Renal cortical epithelial cell (primary cell): ENCODE measurements at places on chromosomes 4 and X. TPM values are rescaled to one million over a fixed set of nuclear protein-coding genes. Genes with fewer than 3 reads are reported as not detected.

The LUZP4 gene
- not detected in 2 replicates for total RNA-seq

The RRH gene
- total RNA-seq, result 0.15 TPM in 1 of 2 replicates, not detected in the other

The PAGE2B gene
- total RNA-seq, result not detected in 2 replicates

The MCTS1 gene
- 33.9 and 66.7 TPM in 2 replicates for total RNA-seq

The DDX53 gene
- total RNA-seq, result not detected in 2 replicates

The CT47B1 gene
- not detected in 2 replicates for total RNA-seq

The GABRG1 gene
- total RNA-seq, result not detected in 2 replicates

The DOCK11 gene
- total RNA-seq, result 4.9 and 18.3 TPM in 2 replicates

The AFP gene
- 0.75 and 1.2 TPM in 2 replicates for total RNA-seq

The PDGFC gene
- 133 and 173 TPM in 2 replicates for total RNA-seq

The HNRNPDL gene
- 174 and 185 TPM in 2 replicates for total RNA-seq

The LRCH2 gene
- 1.4 and 7.4 TPM in 2 replicates for total RNA-seq

The ELOVL6 gene
- 17.0 and 31.7 TPM in 2 replicates for total RNA-seq

The SEC24D gene
- 42.5 and 62.1 TPM in 2 replicates for total RNA-seq

The UGT2A1 gene
- not detected in 2 replicates for total RNA-seq

The DCAF8L2 gene
- not detected in 2 replicates for total RNA-seq

The CSAG2 gene
- total RNA-seq, result not detected in 2 replicates

The RASL11B gene
- total RNA-seq, result 4.7 and 21.2 TPM in 2 replicates

The CSAG3 gene
- total RNA-seq, result not detected in 2 replicates

The TMPRSS11F gene
- total RNA-seq, result not detected in 2 replicates

The BEX3 gene
- 155 and 424 TPM in 2 replicates for total RNA-seq

The SHROOM2 gene
- 6.1 and 33.0 TPM in 2 replicates for total RNA-seq

The PPP4R3C gene
- not detected in 2 replicates for total RNA-seq

The ARHGAP10 gene
- total RNA-seq, result 17.5 and 18.3 TPM in 2 replicates

The SMIM31 gene
- total RNA-seq, result 0.05 TPM in 1 of 2 replicates, not detected in the other

The MAGED4B gene
- total RNA-seq, result 16.1 and 55.3 TPM in 2 replicates

The RAI2 gene
- total RNA-seq, result 0.15 TPM in 1 of 2 replicates, not detected in the other

The INPP4B gene
- 16.1 and 16.6 TPM in 2 replicates for total RNA-seq

The IL2RG gene
- not detected in 2 replicates for total RNA-seq

The ZDHHC15 gene
- total RNA-seq, result 1.2 and 2.8 TPM in 2 replicates

The SRD5A3 gene
- total RNA-seq, result 10.8 and 12.0 TPM in 2 replicates

The BMX gene
- 0.15 and 0.35 TPM in 2 replicates for total RNA-seq

The H2BW2 gene
- total RNA-seq, result not detected in 2 replicates

The HHIP gene
- total RNA-seq, result 0.15 and 0.17 TPM in 2 replicates

The WWC2 gene
- total RNA-seq, result 45.7 and 221 TPM in 2 replicates

The FAM9B gene
- not detected in 2 replicates for total RNA-seq

The MND1 gene
- total RNA-seq, result 2.4 and 9.0 TPM in 2 replicates

The NHS gene
- total RNA-seq, result 4.9 and 14.2 TPM in 2 replicates

The SULT1B1 gene
- total RNA-seq, result not detected in 2 replicates

The ERAS gene
- total RNA-seq, result 0.20 TPM in 1 of 2 replicates, not detected in the other

The RAB33A gene
- total RNA-seq, result 0.15 and 1.4 TPM in 2 replicates
